Activated CD4-positive, alpha-beta memory T cell treated with anti-CD3 and anti-CD28 coated beads, Interleukin-2, amount 10 ng/mL, durations not matched to agents 7 days and 5 days (primary cell): ENCODE measurements at places on chromosomes 6 and 20. TPM values are rescaled to one million over a fixed set of nuclear protein-coding genes. Genes with fewer than 3 reads are reported as not detected.
A peak's percentile ranks its signal among the peaks of the same experiment; 100 is the strongest.

RHAG gene
- not detected for total RNA-seq

PPIL4 gene
- 17.0 TPM for total RNA-seq

HTR1B gene
- not detected for total RNA-seq

DNA sequence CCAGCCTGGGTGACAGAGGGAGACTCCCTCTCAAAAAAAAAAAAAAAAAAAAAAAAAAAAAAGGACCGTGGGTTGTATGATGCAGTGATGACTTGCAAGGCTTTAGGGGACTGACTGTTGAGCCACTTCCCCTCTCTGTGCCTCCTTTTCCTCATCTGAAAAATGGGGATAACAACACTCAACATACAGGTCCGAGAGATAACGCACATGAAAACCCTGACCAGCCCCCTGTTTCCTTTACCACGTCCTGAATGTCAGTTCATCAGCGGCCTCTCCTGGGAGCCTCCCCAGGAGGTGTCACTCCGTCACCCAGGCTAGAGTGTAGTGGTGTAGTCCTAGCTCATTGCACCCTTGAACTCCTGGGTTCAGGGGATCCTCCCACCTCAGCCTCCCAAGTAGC is 3.9 kb downstream of the SLA2 start:
- no peaks in the 10 kb centered on the region for H3K27me3 ChIP-seq
- H3K4me3 ChIP-seq = peak overlapping the region; percentile 47
- peaks cover 49% of the 10 kb centered on the region for H3K4me1 ChIP-seq
- peaks cover 72% of the 10 kb centered on the region for H3K36me3 ChIP-seq

DNA sequence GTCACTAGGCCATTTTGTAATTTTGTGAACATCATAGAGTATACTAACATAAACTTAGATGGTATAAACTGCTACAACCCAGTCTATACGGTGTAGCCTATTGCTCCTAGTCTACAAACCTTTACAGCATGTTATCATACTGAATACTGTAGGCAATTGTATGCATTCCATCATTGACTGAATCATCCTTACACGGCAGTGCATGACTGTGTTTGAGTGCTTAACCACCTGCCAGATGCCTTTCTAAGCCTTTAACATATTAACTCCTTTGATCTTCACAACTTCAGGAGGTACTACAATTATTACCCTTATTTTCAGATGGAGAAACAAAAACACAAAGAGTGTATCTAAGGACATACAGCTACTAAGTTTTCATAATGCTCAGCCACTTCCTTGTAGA is 14.0 kb downstream of the DPPA5 start:
- no peaks in the 10 kb centered on the region for H3K36me3 ChIP-seq
- H3K27me3 ChIP-seq = peaks cover 10% of the 10 kb centered on the region
- no peak overlapping the region for H3K4me3 ChIP-seq
- DNase-seq = no peak
- no peak overlapping the region for H3K27ac ChIP-seq

DNA sequence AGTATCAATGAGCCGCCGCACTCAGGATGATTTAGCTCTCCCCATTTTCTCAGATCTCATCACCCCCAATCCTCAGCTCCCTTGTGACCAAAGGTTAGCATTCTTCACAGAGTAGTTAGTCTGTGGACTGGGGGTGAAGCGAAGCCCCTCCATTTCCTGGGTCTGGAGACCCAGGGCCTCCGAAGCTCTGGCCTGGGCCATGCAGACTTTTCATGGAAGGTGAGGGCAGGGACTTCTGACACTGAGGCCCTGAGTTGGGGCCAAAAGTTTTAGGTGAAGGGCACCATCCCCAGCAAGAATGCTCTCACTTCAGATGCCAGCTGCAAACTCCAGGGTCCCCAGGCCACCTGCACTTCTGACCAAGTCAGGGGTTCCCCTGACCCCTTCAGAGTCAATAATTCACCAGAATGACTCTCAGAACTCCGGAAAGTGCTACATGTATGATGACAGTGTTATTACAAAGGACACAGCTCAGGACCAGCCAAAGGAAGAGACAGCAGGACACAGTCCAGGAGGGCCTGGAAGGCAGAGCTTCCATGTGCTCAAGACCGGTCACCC is 65.7 kb upstream of the DUSP22 start:
- H3K4me1 ChIP-seq = peaks cover 78% of the 10 kb centered on the region
- H3K4me3 ChIP-seq = no peak overlapping the region
- H3K27me3 ChIP-seq = peaks cover 7% of the 10 kb centered on the region
- peaks cover 21% of the 10 kb centered on the region for H3K36me3 ChIP-seq
- no peak for DNase-seq
- H3K27ac ChIP-seq = peak overlapping the region; percentile 91

DNA sequence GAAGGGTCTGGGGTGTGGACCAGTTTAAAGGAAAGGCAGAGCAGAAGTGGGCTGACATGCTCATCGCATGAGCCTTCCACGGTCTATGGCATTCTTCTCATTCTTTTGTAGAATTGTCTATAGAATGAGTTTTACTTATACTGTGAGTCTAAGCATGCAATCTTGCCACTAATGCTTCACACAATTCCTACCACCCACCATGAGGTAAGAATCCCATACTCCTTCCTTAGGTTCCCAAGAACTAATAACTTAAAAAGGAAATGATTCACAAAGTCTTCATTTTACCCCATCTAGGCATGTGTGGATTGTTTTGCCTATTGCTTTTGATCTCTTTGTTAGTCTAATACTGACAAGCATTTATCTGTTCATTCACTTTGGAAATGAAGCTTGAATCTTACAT is 195.2 kb downstream of the LY86 start:
- H3K27ac ChIP-seq = no peak overlapping the region
- DNase-seq = no peak
- no peaks in the 10 kb centered on the region for H3K36me3 ChIP-seq
- peaks cover 24% of the 10 kb centered on the region for H3K27me3 ChIP-seq
- no peak overlapping the region for H3K4me3 ChIP-seq

DNA sequence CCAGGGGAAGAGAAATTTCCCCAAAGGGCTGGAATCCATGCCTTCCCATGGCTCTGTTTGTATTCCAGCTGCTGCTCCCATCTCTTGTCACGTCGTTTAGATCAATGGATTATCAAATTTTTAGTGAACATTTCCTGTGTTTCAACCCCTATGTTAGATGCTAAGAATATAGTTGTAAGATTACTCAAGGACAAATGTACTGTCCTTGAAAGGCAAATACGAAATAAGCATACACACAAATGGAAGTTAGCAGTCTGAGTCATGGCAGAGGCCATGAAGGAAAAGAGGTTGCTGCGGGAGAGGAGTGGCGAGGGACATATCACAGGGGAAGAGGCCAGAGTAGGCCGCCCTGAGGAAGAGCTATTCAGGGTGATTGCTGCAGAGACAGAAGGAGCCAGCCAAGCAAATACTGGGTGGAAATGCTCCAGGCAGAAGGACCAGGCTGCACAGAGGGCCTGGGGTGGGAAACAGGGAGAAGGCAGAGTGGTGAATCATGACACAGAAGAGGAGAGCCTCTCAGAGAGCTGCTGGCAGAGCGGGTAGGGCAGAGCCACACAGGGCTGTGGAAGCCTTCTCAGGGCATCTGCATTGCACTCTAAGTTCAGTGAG is 219.2 kb upstream of the LRFN2 start:
- H3K27ac ChIP-seq = no peak overlapping the region
- DNase-seq = no peak
- no peaks in the 10 kb centered on the region for H3K27me3 ChIP-seq
- H3K36me3 ChIP-seq = no peaks in the 10 kb centered on the region
- no peaks in the 10 kb centered on the region for H3K4me1 ChIP-seq

KHDRBS2 gene
- total RNA-seq = not detected

GRCh38 chr6:170229851-170230519 is 60.9 kb downstream of the DLL1 start:
- no peak overlapping the region for H3K27ac ChIP-seq
- H3K36me3 ChIP-seq = no peaks in the 10 kb centered on the region
- H3K4me3 ChIP-seq = no peak overlapping the region
- no peaks in the 10 kb centered on the region for H3K4me1 ChIP-seq
- no peaks in the 10 kb centered on the region for H3K27me3 ChIP-seq
